Eye (tissue), 1 donor: ENCODE measurements at places on chromosomes 13 and 19.

DNA sequence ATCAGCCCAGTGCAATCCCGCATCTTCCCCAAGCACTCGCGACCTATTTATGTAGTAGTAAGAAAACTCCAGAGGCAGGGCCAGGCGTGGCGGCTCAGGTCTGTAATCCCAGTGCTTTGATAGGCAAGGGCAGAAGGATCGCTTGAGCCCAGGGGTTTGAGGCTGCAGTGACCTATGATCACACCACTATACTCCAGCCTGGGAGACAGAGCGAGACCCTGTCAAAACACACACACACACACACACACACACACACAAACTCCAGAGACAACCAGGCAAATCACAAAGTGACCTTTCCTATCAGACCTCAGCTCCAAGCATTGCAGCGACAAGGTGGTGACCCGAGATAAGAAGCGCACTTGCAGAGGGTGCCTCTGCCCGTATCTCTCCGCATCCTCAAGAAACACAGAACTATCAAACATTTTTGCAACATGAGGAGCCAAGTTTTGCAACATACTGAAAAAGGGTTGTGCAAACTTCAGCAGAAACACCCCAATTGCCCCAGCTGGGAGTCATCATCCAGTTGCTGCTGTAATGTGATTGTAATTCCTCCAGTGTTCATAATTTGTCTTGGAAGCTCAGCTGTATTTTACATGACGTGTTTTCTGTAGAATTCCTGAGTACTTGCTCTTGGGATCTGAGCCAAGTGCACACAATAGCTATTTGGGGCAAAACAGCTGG is 8.7 kb upstream of the KLF2 start:
- DNase-seq, result peak; percentile 78

- DNase-seq, result no peak
These were observed 142.8 kb upstream of the PCDH9 start for GRCh38 chr13:67372868-67373464.

GRCh38 chr13:23140492-23140891 is 40.3 kb upstream of the SGCG start:
- DNase-seq, result no peak

GRCh38 chr13:40814803-40815202 is 25.4 kb downstream of the SLC25A15 start:
- DNase-seq, result no peak

- peak; percentile 76 for DNase-seq
These were observed at the start of gene LPAR6 for GRCh38 chr13:48412881-48413351. TSS of gene LPAR6 (minus strand) at chr13:48413113. CDS start at chr13:48412423, 690 bp downstream.

GRCh38 chr13:30071969-30072817 is 221.8 kb upstream of the UBL3 start:
- no peak for DNase-seq

- no peak for DNase-seq
These were observed 399.0 kb upstream of the KLF12 start for GRCh38 chr13:74533226-74533625.

GRCh38 chr19:19493841-19494546 is 21.4 kb downstream of the TSSK6 start:
- DNase-seq, result no peak

DNA sequence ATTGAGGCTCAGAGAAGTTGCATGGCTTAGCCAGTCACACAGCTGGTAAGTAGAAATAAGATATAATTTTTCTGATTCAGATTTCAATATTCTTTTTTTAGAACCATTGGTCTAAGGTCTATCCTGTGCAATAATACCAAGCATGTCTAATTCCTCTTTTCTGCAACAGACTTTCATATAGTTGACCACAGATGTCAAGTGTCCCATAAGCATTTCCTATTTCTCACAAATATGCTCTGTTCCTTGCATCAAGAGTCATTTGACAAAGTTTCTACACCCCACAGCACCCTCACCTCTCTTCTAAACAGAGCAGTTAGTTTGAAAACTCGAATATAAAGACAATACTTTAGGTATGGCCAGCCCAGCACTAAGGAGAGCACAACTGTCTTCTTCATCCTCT is 26.8 kb upstream of the SACS start:
- no peak for DNase-seq

- DNase-seq, result peak; percentile 89
These were observed 34.9 kb upstream of the TPM4 start for GRCh38 chr19:16041299-16041990.

- no peak for DNase-seq
These were observed 141.5 kb downstream of the DPF1 start for GRCh38 chr19:38082256-38083118.

GRCh38 chr13:39870197-39870747 is 214.8 kb downstream of the COG6 start:
- no peak for DNase-seq

DNA sequence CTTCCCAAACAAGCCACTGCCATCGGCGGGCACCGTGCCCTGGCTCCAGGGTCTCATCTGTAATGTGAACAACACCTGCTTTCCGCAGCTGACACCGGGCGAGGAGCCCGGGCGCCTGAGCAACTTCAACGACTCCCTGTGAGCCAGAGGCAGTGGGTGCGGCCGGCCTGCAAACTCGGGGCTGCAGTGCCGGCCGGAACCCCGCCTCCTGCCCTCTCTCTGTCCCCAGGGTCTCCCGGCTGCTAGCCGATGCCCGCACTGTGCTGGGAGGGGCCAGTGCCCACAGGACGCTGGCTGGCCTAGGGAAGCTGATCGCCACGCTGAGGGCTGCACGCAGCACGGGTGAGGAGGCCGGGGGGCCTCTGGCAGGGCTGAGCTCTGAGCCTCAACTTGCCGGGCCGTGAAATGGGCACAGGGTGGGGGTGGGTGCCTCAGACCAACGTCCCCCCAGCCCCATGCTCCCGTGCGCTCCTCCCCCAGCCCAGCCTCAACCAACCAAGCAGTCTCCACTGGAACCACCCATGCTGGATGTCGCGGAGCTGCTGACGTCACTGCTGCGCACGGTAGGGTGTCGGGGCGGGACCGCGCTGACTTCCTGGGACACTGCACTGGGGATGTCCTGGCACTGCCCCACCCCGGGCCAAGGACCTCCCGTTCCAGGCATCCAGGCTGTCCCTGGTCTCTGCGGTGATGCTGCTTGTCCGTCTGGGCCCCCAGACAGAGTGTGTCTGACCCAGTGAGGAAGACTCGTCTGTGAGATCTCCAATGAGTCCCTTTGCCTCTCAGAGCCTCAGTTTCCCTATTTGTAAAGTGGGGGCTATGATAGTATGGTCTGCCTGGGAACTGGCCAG is 2.2 kb downstream of the ABCA7 start:
- no peak for DNase-seq

GRCh38 chr13:20093951-20094350 is 66.9 kb downstream of the GJA3 start:
- no peak for DNase-seq

GRCh38 chr19:23314505-23315251 is 64.5 kb upstream of the ZNF724 start:
- DNase-seq, result no peak

GRCh38 chr13:80574113-80574850 is 233.4 kb upstream of the SPRY2 start:
- no peak for DNase-seq

DNA sequence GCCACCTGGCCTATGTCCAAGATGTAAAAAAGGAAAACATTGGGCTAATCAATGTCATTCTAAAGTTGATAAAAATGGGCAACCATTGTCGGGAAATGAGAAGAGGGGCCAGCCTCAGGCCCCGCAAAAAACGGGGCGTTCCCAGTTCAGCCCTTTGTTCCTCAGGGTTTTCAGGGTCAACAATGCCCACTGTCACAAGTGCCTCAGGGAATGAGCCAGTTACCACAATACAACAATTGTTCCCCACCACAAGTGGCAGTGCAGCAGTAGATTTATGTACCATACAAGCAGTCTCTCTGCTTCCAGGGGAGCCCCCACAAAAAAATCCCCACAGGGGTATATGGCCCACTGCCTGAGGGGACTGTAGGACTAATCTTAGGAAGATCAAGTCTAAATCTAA is 112.5 kb downstream of the ZNF486 start:
- DNase-seq, result no peak

DNA sequence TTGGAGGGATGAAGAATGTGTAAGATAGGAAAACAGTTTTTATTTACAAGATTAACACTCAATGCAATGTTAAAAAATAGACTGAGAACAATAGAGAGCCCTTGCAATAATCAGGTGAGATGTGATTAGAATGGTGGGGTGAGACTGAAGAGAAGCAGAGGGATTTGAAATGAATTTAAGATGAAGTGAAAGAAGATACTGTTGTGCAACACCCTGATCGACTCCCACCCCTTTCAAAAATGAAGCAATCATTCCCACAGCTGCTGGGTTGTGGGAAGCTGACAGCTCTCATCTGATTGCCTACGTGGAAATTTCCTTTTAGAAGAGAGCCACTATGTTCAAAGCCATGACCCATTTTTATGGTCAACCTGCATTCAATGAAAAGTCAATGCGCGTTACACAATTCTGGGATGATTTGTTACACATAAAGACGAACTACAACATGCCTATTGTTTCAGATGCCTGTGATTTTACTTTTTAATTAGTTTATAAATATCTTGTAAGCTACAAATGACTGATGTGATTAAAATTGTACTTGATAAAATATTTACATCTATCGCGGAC is 1374.8 kb downstream of the PCDH9 start:
- peak; percentile 70 for DNase-seq

DNA sequence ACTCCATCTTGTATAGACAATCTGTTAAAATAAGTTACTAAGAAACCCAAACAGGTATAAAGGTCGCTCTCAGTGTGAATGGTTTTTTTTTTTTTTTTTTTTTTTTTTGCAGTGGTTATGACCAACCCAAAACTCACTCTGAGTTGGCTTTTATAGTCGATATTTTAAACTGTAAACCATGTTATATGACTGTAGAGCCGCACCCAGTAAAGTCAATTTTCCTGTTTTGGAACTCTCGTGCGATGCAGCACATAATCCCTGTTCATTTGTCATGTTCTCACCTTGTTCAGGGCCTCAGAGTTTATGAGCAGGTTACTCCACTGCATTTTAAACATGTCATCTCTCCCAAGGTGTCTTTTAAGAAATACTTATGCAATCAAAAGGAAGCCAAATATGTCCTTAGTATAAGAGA is 112.5 kb downstream of the KLF5 start:
- DNase-seq, result no peak

- no peak for DNase-seq
These were observed 26.3 kb upstream of the ZNF492 start for GRCh38 chr19:22607653-22608430.

DNA sequence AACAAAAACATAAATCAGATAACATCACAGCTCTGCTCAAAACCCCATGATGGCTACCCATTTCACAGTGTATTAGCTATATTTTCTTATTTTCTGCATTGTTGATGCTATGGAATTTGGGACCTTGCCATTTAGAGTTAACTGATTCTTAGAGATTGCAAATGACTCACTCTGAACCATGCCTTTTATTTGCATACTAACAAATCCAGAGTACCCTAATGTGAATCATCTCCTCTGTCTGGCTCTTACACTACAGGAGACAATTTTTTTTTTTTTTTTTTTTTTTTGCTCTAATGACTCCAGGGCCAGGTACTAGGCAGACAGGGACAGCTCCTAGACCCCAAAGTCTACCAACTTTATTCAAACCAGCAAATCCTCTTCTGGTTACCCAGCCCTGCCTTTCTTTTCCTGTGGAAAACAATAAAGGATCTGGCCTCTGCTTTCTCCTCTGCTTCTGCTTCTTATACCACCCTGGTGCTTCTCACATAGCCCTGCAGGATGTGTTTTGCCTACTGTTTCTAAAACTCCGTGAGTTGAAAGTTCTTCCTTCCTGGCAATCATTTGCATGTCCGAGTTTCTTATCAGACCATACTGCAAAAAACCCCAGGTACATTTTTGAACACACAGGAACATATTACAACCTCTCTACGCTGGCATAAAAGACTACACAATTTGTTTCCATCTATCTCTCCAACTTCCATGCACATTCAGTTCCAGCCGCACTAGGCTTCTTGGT is 10.6 kb upstream of the ZNF460 start:
- DNase-seq, result no peak

DNA sequence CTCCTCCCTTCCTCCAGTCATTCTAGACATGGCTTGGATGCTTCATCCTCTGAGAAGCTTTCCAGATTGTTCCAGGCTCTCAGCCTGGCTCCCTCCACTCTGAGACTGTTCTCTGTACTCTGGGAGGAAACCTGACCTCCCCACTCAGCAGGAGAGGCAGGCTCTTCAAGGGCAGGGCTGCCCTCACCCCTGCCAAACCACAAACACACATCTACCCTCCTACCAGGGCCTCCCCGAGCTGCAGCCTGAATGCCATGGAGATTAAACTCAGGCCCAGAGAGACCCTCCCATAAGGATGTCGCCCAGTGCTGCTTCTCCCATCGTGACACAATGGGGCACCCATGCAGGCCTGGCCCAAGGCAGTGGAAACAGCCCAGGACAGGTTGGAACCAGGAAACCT is 16.2 kb downstream of the NUMBL start:
- no peak for DNase-seq

DNA sequence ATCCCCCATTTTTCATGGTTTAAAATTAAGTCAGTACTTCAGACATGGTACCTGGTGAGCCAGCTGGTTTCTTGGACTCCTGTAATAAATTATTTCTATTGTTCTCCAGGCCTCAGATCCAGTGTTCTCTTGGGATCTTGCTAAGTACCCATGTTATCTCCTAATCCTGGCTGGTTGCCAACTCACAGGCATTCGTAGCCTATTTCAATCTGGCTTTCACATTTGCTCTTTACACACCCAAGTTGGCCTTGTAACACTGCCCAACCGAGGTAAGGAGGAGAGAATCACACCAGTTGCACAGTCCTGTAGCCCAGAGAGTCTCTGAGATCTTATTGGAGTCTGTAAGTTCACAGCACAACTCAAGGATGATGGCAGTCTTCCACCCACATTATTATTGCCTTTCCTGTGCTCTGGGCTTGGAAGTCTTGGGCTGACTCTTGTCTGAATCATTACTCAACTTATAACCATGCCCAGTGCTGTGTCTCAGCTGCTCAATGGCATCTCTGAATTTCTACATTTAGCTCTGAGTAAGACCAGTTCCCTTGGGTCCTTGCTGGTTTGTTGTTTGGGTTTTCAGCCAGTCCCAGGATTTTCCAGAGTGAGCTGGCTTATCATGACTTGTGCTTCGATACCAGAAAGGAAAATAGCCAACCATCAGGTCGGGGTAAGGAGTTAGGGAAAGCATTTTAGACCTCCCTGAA is 76.6 kb upstream of the KLF12 start:
- DNase-seq, result no peak
